ENCODE measurements at places on chromosomes 11 and 22.

DNA sequence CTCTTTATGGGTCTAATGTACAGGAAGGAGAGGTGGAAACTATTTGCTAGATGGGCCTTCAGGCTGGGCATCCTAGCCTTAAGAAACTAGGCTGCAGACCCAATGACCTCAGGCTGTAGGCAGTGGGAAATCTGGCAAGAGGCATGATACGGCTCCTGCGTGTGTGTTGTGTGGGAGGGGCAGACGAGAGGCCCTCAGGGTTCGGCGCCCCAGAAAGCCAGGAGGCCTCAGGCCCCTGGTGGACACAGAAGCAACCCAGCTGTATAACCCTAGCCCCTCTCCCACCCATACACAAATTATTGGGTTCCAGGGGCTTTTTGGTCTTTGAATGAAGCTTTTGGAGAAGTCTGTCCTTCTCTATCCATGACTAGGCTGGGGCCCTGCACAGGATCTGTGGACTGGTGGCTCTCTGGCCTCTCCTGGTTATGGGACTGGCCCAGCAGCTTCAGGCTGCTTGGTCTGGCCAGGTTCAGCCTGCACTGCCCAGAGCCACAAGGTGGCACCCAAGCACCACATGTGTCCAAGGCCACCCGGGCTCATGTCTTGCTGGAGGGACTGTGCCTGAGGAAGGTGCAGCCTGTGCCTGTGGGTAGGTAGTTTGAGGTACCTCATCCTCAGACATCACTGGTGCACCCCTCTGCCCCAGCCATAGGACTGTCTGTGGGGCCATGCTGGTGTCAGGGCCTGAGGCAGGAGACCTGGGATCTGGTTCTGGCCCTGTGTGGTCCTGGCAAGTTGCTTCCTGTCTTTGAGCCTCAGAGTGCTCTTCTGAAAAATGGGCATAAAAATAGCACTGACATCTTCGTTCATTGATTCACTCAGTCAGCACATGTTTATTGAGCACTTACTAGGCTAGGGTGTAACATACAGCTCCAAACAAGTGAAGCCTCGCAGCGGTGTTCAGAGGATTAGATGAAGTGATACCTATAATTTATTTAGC lies 87.5 kb downstream of the RRM1 start:
- DNase-seq, result no peak

DNA sequence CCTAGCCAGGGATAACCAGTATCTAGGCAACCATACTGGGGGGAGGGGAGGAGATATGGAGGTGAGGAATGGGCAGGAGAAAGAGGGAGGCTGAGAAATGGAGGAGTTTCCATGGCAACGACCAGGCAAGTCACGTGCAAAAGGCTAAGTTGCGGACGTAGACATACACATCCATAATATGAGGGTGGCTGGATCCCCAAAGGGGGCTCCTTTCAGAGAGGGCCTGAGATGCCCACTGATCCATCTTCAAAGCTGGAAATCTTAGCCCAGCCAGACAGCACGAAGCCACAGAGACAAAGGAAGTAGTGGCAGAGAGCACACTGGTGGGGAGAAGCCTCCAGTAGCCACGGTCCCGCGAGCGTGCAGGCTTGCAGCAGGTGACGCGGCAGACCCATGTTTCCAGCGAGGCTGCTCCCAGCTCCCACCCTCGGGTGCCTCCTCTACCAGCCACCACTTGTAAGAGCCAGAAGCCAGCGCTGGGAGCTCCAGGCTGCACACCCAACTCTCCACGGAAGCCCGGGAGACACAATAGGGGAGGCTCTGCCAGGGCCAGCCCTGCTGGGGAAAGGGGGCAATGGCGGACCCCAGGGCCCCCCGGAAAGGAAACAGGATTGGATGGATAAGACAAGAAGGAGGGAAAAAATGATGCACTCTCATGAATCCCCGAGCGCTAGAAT lies 938 bp downstream of the FXYD6 start:
- no peak for DNase-seq

GRCh38 chr11:9385327-9385899 lies 961 bp downstream of the IPO7 start:
- DNase-seq, result no peak

GRCh38 chr11:120739780-120740179 lies 228.2 kb downstream of the GRIK4 start:
- no peak for DNase-seq
